ENCODE measurements at places on chromosomes 1 and 21. TPM values are rescaled to one million over a fixed set of nuclear protein-coding genes. Genes with fewer than 3 reads are reported as not detected.

GRCh38 chr1:15171271-15171908 is 17.8 kb downstream of the TMEM51 start:
- no peak for DNase-seq

- DNase-seq = no peak
Observed at GRCh38 chr1:184329245-184329953, 57.4 kb upstream of the C1orf21 start.

- DNase-seq = no peak
Observed at GRCh38 chr1:56957931-56958330, 7.9 kb downstream of the C8B start.

- DNase-seq = no peak
Observed at GRCh38 chr1:153550827-153551500, 1.9 kb upstream of the S100A3 start.

DNA sequence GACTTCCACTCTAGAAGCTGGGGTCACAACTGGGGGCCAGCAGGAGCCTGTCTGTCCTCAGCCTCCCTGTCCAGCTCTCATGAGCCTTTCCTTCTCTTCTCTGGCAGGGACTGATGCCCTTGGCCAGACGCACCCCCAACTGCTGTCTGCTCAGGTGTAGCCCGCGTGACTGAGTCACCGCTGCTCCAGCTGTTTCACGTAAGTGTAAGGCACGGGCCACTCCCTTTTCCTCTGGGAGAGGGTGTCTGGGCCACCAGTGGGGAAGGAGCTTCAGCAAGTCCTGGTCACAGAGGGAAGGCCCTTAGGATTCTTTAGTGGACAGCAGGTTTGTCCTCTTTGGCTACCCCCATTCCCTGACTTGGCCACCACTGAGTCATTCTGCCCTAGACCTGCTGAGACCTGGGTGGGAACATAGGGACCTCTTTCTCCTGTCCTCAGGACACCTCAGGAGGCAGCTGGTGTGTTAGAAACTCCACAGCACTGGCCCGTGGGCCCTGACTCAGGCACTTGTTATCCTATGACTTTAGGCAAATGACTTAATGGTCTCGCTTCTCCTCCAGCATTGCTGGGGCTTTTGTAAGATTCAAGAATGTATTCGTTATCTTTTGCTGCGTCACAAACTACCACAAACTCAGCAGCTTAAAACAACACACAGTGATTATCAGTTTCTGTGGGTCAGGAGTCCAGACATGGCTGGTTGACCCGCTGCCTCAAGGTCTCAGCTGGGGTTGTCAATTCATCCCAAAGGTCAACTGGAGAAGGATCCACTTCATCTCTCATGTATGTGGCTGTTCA is 64.8 kb downstream of the FAM163A start:
- no peak for DNase-seq

DNA sequence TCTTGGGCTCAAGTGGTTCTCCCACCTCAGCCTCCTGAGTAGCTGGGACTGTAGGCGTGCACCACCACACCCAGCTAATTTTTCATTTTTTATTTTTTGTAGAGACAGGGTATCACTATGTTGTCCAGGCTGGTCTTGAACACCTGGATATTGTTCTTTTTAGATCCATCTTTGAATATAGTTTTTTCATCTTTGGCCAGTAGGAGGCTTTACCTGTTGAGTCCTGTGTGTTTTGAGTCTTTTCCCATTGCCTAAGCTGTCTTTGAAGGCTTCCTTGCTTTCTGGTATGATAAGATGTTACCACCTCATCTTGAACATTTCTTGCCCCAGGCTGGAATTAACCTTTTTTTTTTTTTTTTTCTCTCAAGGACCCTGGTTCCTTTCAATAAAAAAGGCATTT is 387.8 kb upstream of the RUNX1 start:
- no peak for DNase-seq

DNA sequence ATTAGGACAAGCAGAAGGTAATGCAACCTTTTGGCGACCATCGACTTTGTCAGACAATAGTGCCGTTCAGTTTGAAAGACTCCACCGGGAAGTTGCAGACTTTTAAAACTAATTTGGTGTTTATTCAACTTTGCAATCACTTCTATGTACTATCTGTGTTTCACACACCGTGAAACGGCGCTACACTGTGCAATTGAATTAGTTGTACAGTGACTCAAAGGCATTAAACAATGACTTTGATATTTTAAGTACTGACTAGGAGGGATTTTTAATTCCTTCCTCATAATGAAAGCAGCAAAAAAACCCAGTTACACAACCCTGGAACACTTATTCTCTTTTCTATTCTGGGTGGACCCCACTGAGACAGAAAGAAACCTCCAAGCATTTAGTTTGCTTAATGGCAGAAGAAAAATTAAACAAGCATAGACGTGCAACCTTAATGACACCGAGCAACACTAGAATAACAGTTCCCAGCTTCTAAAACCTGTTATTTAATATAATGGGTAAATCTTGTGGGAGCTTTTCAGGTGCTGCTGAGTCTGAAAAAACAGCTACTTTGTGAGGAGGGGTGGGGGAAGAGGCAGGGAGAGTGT is 176.8 kb downstream of the LMO4 start:
- no peak for DNase-seq

DNA sequence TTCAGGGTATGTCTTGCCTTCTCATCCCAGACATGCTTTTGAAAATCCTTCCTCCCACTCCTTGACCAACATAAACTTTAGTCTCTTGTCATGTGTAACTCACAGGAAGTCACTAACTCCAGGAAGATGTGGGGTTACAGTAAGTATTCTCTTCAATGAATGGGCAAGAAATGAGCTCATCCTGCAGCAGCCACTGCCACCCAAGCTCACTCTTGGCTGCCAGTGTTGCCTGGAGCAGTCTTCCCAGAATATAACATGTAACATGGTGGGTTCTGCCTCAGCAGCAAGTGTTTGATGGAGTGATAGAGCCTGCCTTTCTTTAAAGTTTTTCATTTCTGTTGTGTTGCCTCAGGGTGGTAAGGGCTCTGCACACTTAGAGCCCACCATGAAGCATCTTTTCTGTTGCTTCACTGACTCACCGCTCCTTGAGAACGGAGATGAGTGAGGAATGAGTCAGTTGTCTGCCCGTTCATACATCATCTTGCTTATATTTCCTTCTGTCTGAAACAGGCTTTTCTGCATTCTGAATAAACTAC is 187.0 kb downstream of the TPR start:
- DNase-seq = no peak

- DNase-seq = peak; percentile 71
Observed at GRCh38 chr1:158998781-158999161, 10.9 kb upstream of the IFI16 start.

DNA sequence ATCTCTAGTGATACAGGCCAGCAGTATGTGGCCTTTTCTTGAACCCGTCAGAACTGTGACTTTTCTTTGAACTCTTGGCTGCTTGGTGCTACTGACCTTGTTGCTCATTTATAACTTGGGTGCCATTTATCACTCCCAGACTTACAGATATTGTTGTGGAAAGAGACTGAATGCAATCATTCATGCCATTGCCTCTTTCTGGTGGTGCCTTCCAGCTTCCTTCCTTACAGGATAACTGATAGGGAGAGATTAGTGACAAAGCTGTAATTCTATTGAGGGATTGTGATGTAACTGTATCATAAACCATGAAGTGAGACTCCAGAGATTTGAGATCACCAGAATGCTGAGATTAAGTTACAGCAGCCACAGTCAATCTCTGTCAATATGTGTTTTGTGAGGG is 256.5 kb downstream of the USP25 start:
- DNase-seq = no peak

- DNase-seq = no peak
Observed at GRCh38 chr1:59967780-59968179, 41.2 kb upstream of the CYP2J2 start.

DNA sequence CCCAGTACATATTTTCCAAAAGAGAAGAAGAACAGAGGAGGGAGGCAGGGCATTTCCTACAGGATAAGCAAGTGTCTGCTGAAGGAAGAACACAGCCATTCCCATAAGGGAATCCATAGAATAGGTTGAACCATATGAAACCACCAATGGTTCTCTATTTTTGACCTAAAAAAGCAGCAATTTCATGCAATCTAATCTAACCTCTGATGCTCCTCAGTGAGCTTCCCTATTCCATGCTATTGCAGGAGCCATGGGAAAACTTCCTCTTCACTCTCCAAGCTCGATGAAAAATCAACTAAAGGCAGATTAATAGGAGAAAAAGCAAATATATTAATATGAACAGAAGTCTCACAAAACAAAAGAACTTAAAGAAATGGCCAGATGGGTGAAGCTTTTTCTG is 50.5 kb downstream of the SIPA1L2 start:
- DNase-seq = no peak

- no peak for DNase-seq
Observed at GRCh38 chr1:32644426-32644825, 5.9 kb downstream of the ZBTB8OS start.

PTGER3 gene
- total RNA-seq = 0.15 TPM

EXO1 gene
- total RNA-seq = 44.4 TPM

MMEL1 gene
- total RNA-seq = 3.5 TPM

VSIG8 gene
- total RNA-seq = not detected

PCBP3 gene
- 4.8 TPM for total RNA-seq

NR1I3 gene
- not detected for total RNA-seq
